Effector memory CD8-positive, alpha-beta T cell (primary cell): ENCODE measurements at places on chromosomes 7 and 10.

GRCh38 chr10:131831561-131831960 is 69.2 kb upstream of the PPP2R2D start:
- DNase-seq, result no peak

DNA sequence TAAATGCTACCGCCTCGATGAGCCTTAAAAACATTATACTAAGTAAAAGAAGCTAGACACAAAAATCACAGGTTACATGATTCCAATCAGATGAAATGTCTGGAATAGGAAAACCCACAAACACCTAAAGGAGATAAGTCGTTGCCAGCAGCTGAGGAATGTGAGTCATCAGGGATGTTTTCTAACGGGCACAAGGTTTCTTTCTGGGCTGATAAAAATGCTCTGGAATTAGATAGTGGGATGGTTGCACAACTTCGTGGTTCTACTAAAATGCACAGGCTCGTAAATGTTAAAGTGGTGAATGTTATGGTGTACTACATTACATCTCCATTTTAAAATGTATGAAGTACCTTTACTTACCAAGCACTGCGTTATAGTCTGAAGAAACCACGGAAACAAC is 9.7 kb downstream of the ABLIM1 start:
- DNase-seq, result no peak

GRCh38 chr10:11673346-11674280 is 62.2 kb upstream of the USP6NL start:
- no peak for DNase-seq

GRCh38 chr10:126508535-126509040 is 120.3 kb upstream of the ADAM12 start:
- no peak for DNase-seq

DNA sequence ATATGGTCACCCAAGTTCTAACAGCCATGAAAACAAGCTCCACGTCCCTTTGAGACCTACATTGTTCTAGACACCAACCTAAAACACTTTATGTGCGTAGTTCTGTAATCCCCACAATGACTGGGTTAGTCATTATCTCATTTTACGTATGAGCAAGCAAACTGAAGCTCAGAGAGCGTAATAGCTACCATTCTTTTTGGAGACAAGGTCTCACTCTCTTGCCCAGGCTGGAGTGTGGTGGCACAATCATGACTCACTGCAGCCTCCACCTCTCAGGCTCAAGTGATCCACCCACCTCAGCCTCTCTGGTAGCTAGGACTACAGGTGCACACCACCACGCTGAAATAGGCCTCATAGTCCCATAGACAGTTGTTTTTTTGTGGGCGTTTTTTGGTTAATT is 10.5 kb downstream of the DAGLB start:
- no peak for DNase-seq
